ENCODE measurements at places on chromosomes 12 and 14.
A peak's percentile ranks its signal among the peaks of the same experiment; 100 is the strongest.

GRCh38 chr14:39755269-39755878, 323.1 kb upstream of the FBXO33 start:
- DNase-seq: no peak

DNA sequence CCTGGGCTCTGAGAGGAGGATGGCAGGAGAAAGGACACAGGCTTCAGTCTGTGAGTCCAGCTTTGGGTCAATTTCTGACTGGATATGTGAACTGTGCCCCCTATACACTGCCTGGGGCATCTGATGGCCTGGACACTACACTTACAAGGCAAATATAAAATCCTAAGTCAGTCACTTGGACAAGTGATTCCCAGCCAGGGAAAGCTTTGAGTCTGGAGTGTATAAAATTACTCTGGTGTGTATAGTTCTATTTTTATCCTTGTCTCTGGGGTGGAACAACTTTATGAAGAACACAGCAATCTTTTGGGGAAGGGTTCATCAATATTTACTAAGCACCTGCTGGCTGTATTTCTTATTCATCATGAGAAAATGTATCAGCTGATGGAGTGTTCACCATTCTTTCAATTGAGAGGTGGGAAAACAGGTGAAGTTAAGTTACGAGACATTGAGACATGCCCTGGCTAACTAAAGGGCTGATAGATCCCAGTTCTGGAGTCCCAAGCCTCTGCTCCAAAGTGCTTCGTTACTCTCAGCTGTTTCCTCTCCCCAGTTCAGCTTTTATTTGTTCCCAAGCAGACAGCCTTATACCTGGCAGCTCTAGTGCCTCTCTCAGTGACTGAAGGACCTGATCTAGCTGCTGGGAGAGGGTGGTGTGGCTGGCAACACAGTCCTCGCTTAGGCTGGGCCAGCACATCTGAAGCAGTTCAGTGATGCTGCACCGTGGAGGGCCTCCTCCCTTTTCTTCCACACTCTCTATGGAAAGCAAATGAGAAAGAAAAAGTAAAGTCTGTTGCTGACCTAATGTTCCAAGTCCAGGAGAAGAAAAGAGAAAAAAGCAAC, 30.9 kb downstream of the ZFYVE26 start:
- no peak for DNase-seq

DNA sequence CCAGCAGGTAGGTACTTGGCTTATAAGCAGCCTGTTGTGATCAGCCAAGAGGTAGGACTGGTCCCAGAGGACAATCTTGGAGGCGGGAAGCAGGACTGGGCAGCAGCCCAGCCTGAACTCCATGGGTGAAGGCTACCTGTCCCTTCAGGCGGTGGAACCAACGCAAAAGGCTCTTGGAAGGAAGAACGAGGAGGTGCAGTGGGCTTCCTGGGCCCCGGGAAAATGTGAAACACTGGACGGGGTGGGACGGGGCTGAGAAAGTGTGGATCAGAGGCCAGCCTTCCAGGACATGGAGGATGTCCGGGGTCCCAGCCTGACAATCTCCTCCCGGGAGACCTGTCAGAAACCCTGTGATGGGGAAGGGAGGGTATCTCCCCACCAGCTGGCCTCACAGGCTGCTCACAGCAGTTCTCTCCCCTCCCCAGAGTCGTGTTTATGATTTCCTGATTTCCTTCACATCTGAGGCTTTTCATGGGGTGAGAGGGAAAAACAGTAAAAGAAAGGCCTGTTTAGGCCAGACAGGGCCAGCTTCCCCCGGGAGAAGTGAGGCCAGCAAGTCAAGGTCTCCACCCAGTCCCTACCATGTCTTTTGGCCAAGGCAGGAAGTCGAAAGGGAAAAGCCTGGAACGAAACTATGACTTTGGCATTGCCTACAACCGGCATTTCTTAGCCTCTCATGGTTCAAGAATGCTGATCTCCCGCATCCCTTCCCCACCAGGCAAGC, 11.3 kb downstream of the CMKLR1 start:
- DNase-seq: no peak

GRCh38 chr12:109900752-109901580, 892 bp downstream of the TCHP start:
- DNase-seq: peak; percentile 19

- no peak for DNase-seq
These were observed 42.9 kb upstream of the CSRNP2 start for GRCh38 chr12:51126297-51126696.

- DNase-seq: no peak
These were observed 91.7 kb upstream of the MYL2 start for GRCh38 chr12:111011999-111012600.

All from stimulated activated CD4-positive, alpha-beta T cell treated with anti-CD3 and anti-CD28 coated beads, Interleukin-2, amount 100 ng/mL, for 48 hours (primary cell).